ENCODE measurements at places on chromosomes 7 and 10.

DNA sequence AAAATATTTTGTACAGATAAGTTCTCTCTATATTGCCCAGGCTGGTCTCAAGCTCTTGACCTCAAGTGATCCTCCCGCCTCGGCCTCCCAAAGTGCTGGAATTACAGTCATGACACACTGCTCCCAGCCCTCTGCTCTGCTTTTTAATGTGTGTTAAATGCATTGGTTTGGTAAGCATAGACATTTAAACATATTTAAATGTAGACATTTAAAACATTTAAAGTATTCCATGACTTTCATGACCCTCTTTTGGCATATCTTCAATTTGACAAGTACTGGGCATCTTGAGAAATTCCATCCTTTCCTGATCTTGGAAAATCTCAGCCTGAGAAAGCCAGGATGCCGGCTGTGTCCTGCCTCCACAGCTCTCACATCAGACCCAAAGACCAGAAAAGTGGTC is 5.2 kb upstream of the SAR1A start:
- DNase-seq: no peak

DNA sequence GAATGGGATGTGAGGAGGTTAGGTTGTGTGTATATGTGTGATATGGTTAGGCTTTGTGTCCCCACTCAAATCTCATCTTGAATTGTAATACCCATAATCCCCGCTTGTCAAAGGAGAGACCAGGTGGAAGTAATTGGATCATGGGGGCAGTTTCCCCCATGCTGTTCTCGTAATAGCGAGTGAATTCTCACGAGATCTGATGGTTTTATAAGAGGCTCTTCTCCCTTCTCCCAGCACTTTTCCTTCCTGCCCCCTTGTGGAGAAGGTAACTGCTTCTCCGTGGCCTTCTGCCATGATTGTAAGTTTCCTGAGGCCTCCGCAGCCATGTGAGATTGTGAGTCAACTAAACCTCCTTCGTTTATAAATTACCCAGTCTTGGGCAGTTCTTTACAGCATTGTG is 47.3 kb downstream of the NPVF start:
- DNase-seq: peak; percentile 8

- peak; percentile 31 for DNase-seq
Observed at GRCh38 chr10:101321073-101321472, 32.9 kb upstream of the BTRC start.

- DNase-seq: no peak
Observed at GRCh38 chr10:59336632-59337031, 25.7 kb downstream of the FAM13C start.

DNA sequence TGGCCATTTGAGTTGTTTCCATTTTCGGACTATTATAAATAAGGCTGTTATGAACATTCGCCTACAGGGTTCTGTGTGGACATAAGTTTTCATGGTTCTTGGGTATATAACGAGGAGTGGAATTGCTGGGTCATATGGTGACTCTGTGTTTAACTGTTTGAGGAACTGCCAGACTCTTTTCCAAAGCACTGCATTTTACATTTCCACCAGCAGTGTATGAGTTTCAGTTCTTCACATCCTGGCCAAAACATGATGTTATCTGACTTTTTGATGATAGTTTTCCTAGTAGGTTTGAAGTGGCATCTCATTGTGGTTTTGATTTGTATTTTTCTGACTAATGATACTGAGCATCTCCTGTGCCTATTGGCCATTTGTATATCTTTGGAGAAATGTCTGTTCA is 5.4 kb downstream of the SUV39H2 start:
- no peak for DNase-seq

DNA sequence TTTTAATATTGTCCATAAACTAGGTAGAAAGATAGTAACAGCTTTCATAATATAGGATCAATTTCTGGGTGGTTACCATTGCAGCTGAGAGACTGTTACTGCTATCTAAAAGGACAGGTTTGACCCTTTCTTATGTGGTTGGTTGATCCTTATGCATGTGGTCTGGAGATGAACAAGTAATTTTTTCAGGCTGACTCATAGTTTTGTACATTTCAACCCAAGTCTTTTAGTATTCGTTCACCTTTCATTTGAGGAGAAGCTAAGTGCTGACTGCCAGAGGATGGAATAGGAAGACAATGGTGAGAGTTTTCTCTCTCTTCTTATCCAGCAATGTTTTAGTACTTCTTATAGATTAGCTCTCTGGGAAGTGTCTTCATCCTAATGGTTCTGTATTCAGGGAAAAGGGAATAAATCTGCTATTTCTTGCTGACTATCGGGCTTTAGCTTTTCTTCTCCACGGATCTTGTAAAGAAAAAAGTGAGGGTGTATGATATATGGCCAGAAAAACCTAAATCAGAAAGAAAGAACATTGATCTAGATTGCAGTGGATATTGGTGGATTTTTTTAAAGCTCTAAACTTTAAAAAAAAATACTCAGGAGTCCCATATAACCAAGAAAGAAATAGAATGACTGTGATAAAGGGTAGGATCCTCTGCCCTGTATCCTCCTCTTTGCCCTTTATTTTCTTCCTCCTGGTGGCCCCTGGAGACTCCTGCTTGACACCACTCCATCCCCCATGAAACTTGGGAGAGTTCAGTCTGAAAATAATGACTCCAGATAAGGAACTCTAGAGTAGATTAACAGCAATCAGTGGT is 88.0 kb downstream of the CPED1 start:
- no peak for DNase-seq

GRCh38 chr10:132685101-132685891 is 100.7 kb downstream of the NKX6-2 start:
- DNase-seq: peak; percentile 20

GRCh38 chr7:102191556-102192379 is 94.9 kb upstream of the SH2B2 start:
- DNase-seq: no peak

DNA sequence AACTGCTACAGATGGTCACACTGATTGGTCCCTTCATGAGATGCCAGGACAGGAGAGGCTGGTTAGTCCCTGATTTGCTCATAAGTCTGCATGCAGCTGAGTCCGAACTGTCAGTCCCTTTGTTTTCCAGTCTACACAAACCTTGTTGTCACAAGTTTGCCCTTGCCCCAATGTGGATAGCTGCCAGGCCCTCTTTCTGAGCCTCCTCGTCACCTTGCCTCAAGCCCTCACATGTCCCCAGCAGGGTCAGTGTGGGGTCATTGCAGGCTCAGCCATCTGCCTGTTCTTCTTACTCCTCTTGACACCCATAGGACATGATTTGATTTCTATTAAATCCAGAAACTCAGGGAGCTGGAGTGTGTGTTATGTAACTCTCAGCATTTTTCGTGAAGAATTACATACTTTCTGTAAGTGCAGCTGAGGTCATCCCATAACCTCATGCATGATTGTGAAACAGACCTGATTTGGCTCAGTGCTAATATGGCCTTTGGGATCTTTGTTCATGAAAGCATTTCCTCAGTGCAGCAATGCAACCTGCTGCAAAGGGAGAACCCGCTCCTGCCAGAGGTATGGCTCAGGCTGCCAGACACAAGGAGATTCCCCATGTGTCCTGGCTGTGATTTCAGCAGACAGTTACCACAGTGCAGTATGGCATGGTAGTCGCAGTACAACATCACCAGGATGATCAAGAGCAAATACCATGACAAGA is 70.0 kb upstream of the ZMIZ2 start:
- DNase-seq: no peak

- DNase-seq: no peak
Observed at GRCh38 chr7:74617180-74617744, 40.3 kb upstream of the GTF2I start.

DNA sequence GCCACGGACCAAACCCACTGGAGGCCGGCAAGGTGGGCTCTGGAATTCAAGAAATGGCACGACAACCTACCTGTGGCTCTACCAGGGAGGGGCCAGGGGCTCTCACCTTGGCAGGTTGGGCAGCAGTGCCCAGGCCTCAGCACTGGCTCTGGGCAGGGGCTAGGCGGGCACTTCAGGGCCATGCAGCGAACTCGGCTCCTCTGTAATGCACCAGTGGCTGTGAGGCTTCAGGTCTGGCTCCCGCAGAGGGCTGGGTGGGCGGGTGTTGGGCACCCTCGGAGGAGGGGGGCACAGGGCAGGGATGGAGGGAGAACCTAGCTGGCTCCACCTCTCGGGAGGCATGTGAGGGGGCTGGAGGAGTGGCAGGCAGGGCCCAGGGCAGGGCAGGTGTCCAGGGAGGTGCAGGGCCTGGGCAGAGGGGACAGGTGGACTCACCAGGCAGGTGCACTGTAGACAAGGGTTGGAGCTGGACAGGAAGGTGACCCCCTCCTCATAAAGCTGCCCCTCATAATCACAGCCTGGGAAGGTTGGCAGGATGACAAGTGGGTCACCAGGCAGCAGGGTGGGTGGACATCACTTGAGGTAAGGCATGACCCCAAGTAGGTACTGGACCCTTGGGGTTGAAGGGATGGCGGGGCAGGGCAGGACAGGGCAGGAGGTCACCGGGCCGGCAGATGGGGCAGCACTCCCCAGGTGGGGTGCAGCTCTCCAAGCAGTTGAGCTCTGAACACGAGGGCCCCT is 6.7 kb downstream of the KCP start:
- DNase-seq: no peak

DNA sequence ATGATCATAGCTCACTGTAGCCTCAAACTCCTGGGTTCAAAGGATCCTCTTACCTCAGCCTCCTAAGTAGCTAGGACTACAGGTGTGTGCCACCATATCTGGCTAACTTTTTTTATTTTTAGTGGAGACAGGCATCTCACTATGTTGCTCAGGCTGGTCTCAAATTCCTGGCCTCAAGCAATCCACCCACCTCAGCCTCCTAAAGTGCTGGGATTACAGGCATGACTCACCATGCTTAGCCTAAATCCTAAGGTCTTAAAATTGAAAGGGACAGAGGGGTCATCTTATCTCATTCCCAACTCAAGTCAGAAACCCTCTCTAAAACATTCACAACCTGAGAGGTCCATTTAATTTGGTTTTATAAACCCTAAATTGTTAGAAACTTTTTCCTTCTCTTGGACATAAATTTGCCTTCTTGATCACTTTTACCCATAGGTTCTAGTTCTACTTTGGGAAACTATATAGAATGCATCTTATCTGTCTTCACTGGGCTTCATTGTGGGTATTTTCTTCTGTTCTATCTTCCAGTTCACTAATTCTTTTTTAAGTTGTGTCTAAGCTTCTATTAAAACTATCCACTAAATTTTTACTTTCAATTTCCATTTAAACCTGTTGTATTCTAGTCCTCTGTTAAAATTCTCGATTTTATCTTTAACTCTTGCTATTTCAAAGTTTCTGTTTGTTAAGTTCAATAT is 183.4 kb upstream of the KAT6B start:
- no peak for DNase-seq

All from neural progenitor cell (in vitro differentiated cells).